Posterior vena cava (tissue), 2 donors: ENCODE measurements at places on chromosomes 3 and 15. TPM values are rescaled to one million over a fixed set of nuclear protein-coding genes. Genes with fewer than 3 reads are reported as not detected.

The ILDR1 gene
- total RNA-seq: not detected

The PPP2R3A gene
- 10.6 TPM for total RNA-seq

GRCh38 chr3:13256845-13257244, 163.3 kb downstream of the NUP210 start:
- no peak for DNase-seq

DNA sequence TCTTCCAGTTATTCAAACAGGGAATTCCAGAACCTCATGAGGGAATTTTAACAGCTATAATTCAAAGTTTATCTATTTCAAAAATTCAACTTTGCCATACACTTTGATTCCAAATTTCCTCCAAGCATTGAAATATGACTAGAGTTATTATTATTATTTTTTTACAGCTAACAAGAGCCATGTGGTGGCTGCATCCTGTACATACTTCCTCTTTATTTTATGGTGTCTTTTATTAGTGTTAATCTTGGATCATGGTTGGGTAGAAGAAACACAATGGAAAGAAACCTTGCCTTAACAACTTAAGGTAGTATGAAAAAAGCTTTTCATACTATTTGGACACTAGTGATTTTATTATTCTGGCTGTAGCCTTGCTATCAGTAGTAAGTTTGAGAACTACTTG, 52.7 kb downstream of the TFG start:
- no peak for DNase-seq

GRCh38 chr15:67806536-67806935, 18.8 kb upstream of the SKOR1 start:
- no peak for DNase-seq

DNA sequence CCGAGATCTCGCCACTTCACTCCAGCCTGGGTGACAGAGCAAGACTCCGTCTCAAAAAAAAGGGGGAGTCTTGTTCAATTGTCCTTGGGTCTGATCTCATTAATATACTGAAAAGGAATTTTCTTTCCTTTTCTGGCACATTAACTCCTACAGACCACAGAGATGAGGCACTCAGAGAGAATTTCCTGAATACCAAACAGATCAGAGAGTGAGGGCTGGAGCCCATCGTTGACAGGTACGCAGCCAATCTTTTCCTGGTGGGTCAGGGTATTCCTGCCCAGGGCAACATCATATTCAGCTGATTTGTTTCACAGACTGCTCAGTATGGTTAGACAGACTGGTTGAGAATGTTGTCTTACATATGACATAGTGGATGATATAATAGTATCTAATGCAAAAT, 82.8 kb upstream of the TNFSF10 start:
- DNase-seq: no peak

GRCh38 chr3:188431553-188431952, 277.6 kb downstream of the LPP start:
- no peak for DNase-seq

GRCh38 chr15:80721476-80721875, 26.4 kb downstream of the ABHD17C start:
- DNase-seq: no peak

DNA sequence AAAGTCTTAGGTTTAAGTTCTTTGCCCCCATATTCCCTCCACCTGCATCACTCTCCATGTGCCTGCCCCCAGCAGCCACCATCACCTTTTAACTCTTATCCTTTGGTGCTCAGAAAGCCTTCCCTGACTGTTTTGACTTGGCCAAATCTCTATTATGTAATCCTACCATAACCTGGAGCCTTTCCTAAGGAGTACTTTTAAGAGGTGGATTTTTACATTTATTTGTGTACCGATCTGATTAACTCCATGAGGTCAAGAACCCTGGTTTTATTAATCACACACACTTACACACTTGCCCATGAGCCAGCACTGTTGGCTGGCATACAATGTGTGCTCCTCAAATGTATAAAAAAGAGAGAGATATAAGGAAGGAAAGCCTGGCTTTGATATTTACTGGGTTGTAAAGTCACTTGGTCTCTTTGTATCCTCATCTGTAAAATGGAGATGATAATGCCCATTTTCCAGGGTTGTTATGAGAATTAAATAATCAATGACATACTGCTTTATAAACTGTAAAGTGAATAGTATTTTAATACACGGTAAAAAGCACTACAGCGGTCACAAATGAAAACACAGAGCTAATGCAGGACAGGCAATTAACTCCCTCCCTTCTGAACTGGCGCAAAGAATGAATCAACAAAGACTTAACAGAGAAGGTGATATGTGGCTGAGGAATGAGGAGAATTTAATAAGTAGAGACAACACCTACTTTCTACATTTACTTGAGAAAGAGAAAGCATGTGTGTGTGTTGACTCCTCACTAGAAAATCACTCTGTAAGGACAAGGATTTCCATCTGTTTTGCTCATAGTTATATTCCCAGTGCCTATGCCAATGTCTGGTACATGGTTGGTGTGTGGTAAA, 45.4 kb downstream of the ATP13A4 start:
- no peak for DNase-seq
